ENCODE measurements at places on chromosomes 2 and 18.

GRCh38 chr18:76943542-76944339 is 121.4 kb downstream of the ZNF236 start:
- no peak for DNase-seq

- DNase-seq, result no peak
Observed at GRCh38 chr18:2306606-2307005, 264.7 kb downstream of the METTL4 start.

DNA sequence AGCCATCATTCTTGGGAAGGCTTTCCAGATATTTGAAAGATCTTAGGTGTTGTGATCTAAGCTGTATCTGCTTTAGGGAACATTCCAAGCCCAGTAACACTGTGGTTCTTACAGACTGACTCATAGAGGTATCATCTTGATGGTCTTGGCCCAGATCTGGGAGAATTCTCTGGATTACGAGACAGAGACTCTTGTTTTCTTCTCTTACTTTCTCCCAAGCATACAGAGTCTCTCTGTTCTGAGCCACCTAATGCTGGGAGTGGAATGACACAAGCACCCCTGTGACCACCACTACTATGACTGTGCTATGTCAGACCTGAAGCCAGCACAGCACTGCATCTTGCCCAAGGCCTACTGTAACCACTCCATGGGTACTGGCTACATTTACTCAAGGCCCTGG is 81.0 kb upstream of the EPAS1 start:
- DNase-seq, result no peak

DNA sequence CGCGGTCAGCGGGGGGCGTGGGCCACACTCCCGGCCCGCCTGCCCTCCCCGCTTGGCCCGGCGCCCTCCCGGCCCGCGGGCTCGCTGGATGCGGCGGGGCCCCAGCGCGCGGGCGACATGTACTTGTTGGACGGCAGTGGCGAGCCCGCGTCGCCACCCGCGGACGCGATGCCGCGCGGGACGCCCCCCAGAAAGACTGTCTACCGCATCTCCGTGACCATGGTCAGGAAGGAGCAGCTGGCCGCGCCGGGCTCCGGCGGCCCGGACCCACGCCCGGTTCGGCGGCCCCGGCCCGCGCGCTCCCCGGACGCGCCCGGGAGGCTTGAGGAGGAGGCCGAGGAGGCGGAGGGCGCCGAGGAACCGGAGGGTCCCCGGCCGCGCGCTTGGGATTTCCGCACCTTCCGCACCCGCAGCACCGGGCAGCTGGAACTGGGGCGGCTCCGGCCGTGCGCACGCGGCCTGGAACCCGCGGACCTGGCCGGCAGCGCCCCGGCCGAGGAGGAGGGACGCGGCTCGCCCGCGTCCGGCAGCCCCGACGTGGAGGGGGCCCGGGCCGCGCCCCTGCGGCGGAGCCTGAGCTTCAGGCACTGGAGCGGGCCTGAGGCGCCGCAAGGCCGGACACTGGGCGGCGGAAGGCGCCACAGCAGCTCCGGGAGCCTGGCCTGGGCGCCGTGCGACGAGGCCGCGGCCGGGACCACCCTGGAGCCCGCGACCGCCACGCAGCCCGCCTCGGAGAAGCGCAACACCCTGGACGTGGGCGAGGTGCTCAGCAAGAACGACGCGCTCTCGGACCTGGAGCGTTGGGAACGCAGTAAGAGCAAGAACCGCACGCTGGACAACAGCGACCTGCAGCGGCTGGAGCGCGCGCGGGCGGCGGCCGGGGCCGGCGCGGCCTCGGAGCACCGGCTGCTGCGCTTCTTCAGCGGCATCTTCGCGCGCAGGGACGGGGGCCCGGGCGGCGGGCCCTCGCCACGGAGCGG is 176.4 kb downstream of the AGAP1 start:
- peak; percentile 74 for DNase-seq

GRCh38 chr2:233323851-233324250 is 16.2 kb downstream of the SAG start:
- no peak for DNase-seq

DNA sequence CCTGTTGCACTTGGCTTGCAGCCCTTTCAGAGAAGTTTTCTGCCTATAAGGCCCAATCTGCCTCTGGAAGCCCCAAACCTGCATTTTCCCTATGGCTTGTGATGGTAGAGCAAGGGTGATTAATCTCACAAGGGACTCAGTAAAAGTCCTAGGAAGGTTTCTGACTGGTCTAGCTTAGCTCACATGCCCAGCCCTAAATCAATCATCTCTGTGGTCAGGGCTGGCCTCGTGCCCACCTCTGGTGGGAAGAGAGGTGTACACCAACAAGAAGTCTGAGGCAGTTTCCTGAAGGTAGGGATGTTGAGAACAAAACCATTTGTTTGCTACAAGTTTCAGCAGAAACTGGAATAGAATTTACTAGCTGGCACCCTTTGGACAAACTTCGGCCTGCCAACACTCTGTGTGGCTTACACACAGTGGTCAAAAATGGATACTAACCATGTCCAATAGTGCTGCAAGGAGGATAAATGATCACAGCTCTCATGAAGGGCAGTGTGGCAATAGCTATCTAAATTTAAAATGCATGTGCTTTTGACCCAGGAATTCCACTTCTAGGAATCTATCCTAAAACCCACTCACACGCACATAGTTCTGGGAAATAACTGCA is 96.4 kb downstream of the EN1 start:
- no peak for DNase-seq

GRCh38 chr18:23986600-23987359 is 27.8 kb upstream of the TTC39C start:
- DNase-seq, result no peak

DNA sequence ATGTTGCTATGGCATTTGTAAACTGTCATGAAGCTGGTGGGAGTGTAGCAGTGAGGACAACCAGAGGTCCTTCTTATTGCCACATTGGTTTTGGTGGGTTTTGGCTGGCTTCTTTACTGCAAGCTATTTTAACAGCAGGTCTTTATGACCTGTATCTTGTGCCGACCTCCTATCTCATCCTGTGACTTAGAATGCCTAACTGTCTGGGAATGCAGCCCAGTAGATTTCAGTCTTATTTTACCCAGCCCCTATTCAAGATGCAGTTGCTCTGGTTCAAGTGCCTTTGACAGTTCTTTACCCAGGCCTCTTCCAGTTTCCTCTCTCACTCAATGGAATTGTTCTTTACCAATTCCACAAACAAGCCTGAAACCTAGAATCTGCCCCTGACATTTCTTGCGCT is 145.1 kb downstream of the KCNE4 start:
- DNase-seq, result no peak

DNA sequence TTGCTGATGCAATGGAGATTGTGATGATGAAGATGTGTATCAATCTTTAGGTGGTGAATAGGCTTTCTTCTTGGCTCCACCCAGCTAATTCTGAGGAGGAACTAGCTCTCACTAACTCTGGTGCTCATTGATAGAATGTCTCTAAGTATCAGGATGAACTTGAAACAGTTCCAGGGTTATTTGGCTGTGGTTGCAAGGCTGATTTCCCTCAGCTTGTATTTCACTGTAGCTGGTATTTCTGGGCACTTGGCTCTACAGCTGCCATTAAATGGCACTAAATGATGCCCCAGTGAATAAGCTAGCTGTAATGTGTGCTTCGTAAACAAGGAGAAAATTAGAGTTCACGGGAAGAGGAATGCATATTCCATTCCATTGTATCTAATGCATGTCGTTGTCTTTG is 241.2 kb downstream of the RPIA start:
- no peak for DNase-seq

GRCh38 chr2:11691076-11691660 is 21.2 kb upstream of the NTSR2 start:
- DNase-seq, result peak; percentile 5

GRCh38 chr18:49029628-49030027 is 78.9 kb upstream of the SMAD7 start:
- DNase-seq, result no peak

DNA sequence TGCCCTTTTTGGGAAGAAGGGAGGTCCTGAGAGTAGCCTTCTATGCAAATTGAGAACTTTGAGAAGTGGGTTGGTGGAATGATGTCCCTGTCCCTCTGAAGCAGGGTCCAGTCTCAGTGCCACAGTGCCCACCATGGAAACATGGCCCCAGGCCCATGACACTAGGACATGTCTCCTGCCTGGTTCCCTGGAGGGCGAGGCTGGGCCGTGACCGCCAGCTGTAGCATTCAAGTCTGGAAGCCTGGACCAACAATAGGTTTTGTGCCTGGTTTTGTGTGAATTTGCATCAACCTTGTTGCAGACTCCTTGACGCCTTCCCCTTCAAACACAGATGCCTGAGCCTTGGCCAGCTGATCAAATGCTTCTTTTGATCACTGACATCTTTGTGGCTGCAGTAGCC is 27.5 kb downstream of the ARID5A start:
- no peak for DNase-seq

- no peak for DNase-seq
Observed at GRCh38 chr2:170052151-170052550, 125.8 kb upstream of the MYO3B start.

DNA sequence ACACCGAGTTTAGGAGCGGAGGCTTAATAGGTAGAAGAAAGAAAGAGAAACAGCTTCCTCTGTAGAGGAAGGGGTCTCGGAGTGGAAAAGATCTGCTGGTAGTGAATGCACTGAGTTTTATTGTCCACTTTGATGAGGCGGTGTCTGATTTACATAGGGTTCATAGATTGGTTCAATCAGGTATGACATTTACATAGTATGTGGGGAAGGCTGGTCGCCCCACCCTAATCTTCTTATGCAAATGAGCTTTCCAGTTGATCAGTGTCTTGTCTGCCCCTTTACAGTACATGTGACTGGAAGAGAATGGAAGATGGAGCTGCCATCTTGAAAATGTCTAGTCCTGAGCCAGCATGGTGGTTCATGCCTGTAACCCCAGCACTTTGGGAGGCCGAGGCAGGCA is 19.9 kb upstream of the CNOT11 start:
- no peak for DNase-seq

All from dorsolateral prefrontal cortex (tissue), 122 donors.